ENCODE measurements at places on chromosomes 6 and 20.
A peak's percentile ranks its signal among the peaks of the same experiment; 100 is the strongest.

DNA sequence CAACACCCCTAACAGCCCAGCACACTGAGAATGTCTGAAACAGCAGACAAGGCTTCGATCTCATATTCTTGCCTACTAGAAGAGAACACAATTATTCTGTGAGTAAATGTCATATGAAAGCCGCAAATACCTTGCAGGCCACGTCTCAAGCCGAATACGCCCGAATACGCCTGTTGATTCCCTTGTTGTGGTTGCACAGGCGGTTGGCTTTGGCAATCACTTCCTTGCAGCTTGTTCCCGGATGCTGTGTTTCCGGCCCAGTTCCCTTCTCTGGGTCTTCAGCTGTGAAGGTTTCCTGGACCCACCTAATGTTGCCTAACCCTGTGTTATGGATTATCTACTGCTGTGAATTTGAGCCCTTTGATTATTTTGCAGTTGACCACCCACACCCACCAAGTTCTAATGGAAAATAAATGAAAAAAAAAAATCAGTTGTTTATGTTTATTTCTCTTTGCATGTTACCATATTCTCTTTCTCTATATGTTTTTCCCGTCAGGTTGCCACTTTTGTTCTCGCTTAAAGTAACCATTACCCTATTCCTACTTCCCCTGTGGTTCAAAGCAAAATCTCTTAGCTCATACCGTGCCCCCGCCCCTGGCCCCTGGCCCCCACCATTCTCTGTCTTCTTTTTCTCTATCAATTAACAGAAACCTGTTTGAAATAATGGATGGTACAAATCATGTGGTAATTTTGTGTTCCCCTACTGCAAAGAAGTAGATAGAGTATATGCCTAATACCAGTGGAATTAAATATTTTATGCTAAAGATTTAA is 172.4 kb downstream of the ADGB start:
- no peak for DNase-seq

DNA sequence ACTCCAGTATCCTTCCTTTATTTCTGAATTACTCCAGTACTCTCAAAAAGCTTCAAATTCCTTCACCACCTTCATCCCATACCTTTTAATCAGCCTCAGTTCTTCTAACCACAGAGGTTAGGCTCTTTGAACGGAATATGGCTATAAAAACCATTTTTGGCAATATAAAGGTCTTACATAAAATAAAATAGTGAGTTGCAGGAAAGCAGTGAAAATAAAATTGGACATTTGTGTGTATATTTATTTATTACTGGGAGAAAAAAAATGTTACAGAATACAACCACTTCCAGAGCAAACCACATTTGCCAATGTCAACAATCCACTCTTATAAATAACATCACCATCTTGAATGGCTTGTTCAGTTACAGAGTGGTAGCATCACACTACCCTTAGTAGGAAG is 7.7 kb downstream of the HDDC2 start:
- DNase-seq: no peak

DNA sequence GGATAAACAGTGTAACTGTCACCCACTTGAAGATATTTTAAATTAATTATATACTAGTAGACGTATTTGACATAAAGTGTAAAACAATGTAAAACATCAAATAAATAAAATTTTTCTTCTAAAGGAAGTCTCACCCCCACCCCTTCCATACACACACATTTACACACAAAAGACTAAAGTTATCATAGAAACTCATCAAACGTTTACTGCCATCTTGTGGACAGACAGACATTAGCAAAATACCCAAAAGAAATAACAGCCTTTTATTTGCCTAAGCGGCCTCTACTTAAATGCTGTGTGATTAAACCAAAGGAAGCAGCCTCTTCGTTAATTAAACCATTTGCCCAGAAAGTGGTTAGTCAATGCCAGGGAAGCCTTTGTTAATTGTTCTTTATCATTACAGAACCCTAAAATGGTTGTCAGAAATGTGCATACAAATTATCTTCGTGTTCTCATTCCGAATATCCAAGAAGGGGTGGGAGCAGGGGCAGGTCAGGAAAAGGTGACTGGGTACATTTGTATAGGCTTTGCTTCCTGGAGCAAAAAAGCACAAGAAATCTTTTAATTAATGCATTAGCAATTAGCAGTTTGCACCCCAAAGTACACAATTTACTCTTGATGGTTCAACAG is 176.2 kb upstream of the SASH1 start:
- DNase-seq: peak; percentile 17

DNA sequence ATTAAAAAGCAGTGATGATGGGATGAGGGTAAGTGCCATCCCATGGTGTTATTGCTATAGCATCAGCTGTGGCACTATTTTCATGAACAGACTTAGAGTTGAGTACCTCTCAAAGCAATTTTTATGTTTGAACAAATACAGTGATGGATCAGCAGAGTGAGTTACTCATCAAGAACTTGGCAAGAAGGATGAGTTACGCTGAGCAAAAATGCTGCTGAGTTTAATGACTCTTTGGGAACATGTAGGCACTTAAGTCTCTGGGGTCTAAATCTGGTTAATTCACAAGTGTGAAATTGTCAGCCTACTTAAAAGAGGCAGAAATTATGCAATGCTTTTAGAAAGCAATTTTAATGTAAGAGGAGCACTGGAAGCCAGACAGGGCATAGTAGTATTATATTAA is 78.5 kb upstream of the AHI1 start:
- DNase-seq: peak; percentile 74

DNA sequence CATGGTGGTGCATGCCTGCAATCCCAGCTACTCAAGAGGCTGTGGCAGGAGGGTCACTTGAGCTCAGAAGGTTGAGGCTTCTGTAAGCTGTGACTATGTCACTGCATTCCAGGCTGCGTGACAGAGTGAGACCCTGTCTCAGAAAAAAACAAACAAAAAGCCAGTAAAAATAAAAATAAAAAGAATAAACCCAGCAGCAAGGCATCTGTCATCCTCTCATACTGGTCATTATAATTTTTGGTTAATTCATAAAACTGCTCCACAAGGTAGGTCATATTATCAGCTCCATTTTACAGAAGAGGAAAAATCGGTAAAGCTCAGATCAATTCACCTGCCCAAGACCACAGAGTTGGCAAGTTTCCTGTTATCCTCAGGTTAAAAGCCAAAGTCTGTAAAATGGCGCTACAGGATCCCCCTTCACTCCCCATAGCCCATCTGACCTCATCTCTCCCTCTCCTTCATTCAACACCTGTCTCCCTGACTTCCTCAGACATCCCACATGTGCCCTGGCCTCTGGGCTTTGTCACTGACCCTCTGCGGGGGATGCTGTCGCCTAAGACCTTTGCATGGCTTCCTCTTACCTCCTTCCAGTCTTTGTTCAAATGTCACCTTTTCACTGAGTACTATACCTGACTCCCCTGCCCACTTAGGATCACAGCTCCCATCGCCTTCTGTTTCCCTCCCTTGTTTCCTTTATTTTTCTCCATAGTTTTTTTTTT is 213.2 kb upstream of the ZNF217 start:
- DNase-seq: no peak

DNA sequence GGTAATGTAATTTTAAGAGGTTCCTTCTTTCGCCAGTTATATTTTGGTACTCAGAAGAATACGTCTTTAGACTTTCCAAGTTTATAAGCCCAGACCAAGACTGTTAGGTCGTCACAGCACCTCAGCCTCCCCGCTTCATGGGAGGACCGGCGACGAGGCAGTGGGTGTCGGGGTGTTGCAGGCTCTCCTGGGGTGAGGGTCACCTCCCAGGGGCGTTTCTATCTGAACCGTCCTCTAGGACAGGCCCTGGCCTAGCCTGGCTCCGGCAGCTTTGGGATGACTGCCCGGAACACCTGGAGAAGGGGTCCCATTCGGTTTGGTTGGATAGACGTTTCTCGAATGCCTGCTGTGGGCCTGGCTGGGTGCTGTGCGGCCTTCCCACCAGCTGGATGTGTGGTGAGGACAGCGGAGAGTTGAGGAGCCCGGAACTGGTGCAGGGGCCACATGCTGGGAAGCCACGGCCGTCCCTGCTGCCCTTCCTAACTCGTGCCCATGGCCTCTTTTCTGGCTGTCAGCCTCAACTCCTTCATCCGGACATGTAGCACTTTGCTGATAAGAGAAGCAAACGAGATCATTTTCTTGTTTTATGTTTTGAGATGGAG is 1.1 kb downstream of the OSBPL2 start:
- no peak for DNase-seq

DNA sequence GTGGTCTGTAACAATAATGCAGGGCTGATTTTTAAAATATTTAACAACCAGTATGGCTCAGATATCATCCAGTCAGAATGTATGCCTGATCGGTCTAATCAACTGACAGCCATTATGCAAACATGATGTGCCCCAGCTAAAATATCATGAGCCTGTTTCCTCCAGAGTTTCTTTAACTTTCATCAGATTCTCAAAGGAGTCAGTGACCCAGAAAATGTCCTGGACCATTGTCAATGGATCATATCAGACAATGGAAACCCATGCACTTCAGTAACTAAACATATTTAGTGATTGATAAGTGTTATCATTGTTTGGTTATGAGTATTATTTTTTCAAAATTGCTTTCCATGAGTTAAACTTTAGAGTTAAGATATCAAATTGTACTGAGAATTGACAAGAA is 173.5 kb downstream of the LMBRD1 start:
- DNase-seq: no peak

GRCh38 chr6:46138281-46138680 is 8.5 kb downstream of the ENPP4 start:
- peak; percentile 40 for DNase-seq

Measured in NCI-H1092 treated with DMSO at 0.1 percent for 48 hours (cell line).